ENCODE measurements at places on chromosomes 1 and 21.

GRCh38 chr1:92764116-92764515 is 20.8 kb downstream of the EVI5 start:
- DNase-seq, result no peak
- H3K4me3 ChIP-seq, result no peak overlapping the region
- no peaks in the 10 kb centered on the region for H3K4me1 ChIP-seq
- H3K27me3 ChIP-seq, result no peaks in the 10 kb centered on the region

GRCh38 chr1:36853638-36854037 is 180.7 kb downstream of the GRIK3 start:
- DNase-seq, result no peak
- H3K4me3 ChIP-seq, result no peak overlapping the region
- no peak overlapping the region for H3K27ac ChIP-seq
- H3K4me1 ChIP-seq, result no peaks in the 10 kb centered on the region
- H3K27me3 ChIP-seq, result peaks cover 30% of the 10 kb centered on the region

DNA sequence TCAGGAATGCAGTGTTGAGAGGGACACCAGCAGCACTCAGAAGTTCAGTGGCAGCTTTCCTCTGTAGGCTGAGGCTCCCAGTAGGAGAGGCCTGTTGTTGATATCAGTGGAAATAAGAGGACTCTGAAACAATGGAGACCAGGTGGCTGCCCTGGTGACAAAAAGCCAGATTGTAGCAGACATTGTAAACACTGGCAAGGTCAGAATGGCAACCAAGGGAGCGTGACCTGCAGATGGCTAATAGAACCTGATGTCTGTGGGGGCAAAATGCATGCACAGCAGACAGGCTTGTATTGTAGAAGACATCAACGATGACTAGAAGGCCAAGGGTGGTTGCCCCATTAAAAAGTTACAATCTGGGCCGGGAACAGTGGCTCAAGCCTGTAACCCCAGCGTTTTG is 53.1 kb upstream of the GPR37L1 start:
- H3K36me3 ChIP-seq, result no peaks in the 10 kb centered on the region
- no peak overlapping the region for H3K27ac ChIP-seq
- no peaks in the 10 kb centered on the region for H3K4me1 ChIP-seq
- DNase-seq, result no peak
- no peak overlapping the region for H3K4me3 ChIP-seq

GRCh38 chr1:16184557-16185303 is 27.7 kb downstream of the ARHGEF19 start:
- peaks cover 35% of the 10 kb centered on the region for H3K4me1 ChIP-seq
- H3K27me3 ChIP-seq, result no peaks in the 10 kb centered on the region
- H3K4me3 ChIP-seq, result no peak overlapping the region
- no peaks in the 10 kb centered on the region for H3K36me3 ChIP-seq

GRCh38 chr1:233883671-233884070 is 20.8 kb upstream of the SLC35F3 start:
- DNase-seq, result no peak
- H3K27me3 ChIP-seq, result no peaks in the 10 kb centered on the region
- H3K4me3 ChIP-seq, result no peak overlapping the region
- no peak overlapping the region for H3K27ac ChIP-seq
- H3K4me1 ChIP-seq, result no peaks in the 10 kb centered on the region

DNA sequence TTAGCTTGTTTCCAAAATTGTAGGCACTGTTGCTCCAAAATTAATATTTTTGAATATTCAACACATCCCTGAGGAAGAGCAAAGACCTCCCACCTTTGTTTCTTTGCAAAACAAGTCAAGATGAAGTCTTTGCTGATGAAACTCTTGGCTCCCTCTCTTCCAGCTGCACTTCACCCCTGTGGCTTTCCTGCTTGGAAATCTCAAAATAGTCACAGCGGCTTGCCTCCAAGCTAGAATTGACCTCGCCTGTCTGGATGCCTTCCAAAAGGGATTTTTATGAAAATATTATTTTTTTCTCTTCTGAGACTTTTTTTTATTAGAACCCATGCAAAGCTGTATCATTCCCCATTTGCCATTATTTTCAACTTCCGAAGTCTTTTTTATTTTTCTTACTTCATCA is 71.1 kb upstream of the MROH9 start:
- peaks cover 3% of the 10 kb centered on the region for H3K4me1 ChIP-seq
- no peaks in the 10 kb centered on the region for H3K27me3 ChIP-seq
- no peaks in the 10 kb centered on the region for H3K36me3 ChIP-seq
- H3K4me3 ChIP-seq, result no peak overlapping the region
- H3K27ac ChIP-seq, result no peak overlapping the region
- no peak for DNase-seq

GRCh38 chr1:241637046-241637590 is 3.1 kb downstream of the CHML start:
- H3K27ac ChIP-seq, result no peak overlapping the region
- H3K4me1 ChIP-seq, result peaks cover 16% of the 10 kb centered on the region
- H3K27me3 ChIP-seq, result no peaks in the 10 kb centered on the region
- peaks cover 3% of the 10 kb centered on the region for H3K36me3 ChIP-seq
- no peak overlapping the region for H3K4me3 ChIP-seq

Data from upper lobe of right lung (tissue), 1 donor.